ENCODE measurements at places on chromosomes 5 and 9.

DNA sequence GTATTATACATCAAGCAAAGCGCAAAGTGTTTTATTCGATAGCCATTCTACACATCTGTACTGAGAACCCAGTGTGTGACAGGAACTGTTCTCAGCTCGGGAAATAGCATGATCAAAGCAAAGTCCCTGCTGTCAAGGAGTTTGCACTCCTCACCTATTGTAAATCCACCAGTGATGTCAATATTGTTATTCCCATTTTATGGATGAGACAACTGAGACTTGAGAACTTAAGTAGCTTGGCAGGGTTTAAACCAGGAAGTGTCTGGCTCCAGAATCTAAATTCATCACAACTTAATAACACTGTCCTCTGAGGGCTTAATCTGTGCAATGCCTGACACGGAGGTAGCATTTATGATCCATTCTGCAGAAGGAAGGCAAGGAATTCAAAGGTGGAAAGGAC lies 50.7 kb downstream of the ADAM19 start:
- DNase-seq: no peak

DNA sequence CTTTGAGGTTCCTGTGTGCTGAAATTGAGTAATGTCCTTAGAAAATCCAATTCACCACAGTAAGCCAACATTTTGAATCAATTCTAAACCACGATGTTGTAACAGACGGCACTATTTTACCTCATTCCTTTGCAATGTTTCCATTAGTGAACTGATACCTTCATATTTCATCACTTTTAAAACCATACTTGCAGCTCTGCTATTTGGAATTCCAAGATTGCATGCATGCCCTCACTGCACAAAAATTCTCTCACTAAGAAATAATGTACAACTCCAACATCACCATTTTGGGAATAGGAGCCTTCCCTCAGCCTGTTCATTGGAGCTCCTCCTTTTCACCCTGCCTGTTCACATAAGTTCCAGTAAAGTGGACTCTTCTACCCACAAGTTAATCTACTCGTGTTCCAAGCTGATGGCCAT lies 74.8 kb upstream of the TGFBR1 start:
- DNase-seq: peak; percentile 98

DNA sequence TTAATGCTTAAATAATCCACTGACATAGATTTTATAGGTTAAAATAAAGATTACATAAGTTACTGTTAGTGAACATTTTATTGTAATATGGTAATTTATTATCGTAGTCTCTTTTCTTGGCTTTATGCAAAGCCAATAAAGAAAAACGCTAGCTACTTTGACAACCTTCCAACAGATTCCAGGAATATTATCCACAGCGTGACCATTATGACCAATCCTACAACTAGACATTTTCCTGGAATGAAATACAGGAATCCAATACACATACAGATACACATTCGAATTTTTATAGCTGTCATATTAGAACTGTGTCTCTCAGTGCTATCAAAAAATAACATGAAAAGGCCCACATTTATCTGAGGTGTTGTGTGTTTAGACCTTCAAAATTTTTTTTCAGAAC lies 13.1 kb downstream of the RPS23 start:
- peak; percentile 66 for DNase-seq

- DNase-seq: no peak
Measured at GRCh38 chr5:1593903-1594356, 70.2 kb upstream of the LPCAT1 start.

DNA sequence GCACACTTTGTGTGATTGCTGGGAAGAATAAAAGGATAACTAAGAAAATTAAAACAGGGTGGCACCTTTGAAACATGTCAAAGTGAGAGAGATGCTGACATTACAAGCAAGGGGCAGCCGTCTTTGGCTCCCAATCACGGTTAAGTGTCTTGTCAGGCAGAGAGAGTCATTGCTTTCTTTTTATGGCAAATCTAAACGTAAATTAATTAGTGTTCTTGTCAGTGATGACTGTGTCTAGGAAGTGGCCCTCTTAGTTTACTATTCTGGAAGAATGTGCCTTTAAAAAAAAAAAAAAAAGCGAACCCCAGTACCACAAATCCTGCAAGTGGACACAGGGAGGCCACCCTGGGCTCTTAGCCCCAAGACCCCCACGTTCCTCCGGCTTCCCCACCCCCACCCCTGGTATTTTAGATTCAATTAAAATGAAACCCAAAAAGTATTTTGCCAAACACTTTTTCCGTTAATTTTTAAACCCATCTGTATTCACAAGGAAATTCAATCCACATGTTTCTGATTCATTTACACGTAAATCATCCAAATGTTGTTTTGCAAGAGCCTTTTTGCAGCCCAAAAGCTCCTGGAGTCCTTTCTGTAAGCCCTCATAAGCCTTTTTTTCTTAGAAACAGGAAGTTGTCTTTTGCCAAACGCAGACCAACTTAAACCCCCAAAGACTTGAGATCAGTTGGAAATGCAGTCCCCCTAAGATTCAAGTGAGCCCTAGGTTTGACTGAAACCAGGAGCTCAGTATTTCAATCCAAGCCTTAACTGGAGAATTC lies 399.3 kb downstream of the EBF1 start:
- peak; percentile 94 for DNase-seq

GRCh38 chr9:127786773-127787104 lies 905 bp downstream of the CDK9 start:
- DNase-seq: no peak

GRCh38 chr5:174759091-174759490 lies 34.7 kb downstream of the MSX2 start:
- no peak for DNase-seq

DNA sequence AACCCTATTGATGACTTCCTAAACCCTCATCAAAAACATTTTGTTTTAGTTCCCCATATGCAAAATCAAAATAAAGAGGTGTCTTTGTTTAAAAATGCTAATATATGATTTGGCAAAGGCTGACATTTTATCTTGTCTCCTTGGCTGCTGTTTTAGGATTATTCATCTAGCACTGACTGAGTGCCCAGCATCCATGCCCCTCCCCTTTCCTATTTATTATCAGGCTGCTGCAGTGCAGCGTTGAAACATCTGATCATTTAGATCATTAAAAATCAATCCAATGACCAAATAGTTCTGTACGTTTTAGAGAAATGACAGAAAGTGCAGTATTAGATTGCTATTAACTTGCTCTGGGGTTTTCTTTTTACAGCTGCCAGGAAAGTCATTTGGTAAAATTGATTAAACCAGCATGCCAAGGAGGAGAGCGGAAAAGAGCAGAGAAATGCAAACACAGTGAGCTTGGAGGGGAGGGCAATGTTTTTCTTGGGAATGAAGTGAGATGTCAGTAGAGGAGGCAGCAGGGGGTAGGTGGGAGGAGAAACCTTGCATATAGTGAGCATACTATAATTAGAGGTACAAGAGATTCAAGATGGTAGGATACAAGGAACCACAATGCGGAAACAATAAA lies 286.3 kb downstream of the PDE4D start:
- no peak for DNase-seq

All from fibroblast of skin of right quadriceps (primary cell).